Fibroblast of villous mesenchyme (primary cell): ENCODE measurements at places on chromosomes 16 and 17. TPM values are rescaled to one million over a fixed set of nuclear protein-coding genes. Genes with fewer than 3 reads are reported as not detected.

KRTAP1-1 gene
- total RNA-seq = not detected in 2 replicates

PPY gene
- total RNA-seq = not detected in 2 replicates

GDPD1 gene
- total RNA-seq = 0.97 and 2.6 TPM in 2 replicates

SEZ6 gene
- not detected in 2 replicates for total RNA-seq
